ENCODE measurements at places on chromosomes 3 and 15.

GRCh38 chr15:77974098-77974414 lies 103.5 kb downstream of the TBC1D2B start:
- DNase-seq, result no peak

GRCh38 chr15:61687651-61688050 lies 372.6 kb downstream of the VPS13C start:
- DNase-seq, result no peak

GRCh38 chr15:32033186-32033890 lies 3.0 kb downstream of the CHRNA7 start:
- DNase-seq, result no peak

GRCh38 chr15:59268168-59268851 lies 61.7 kb downstream of the LDHAL6B start:
- no peak for DNase-seq

DNA sequence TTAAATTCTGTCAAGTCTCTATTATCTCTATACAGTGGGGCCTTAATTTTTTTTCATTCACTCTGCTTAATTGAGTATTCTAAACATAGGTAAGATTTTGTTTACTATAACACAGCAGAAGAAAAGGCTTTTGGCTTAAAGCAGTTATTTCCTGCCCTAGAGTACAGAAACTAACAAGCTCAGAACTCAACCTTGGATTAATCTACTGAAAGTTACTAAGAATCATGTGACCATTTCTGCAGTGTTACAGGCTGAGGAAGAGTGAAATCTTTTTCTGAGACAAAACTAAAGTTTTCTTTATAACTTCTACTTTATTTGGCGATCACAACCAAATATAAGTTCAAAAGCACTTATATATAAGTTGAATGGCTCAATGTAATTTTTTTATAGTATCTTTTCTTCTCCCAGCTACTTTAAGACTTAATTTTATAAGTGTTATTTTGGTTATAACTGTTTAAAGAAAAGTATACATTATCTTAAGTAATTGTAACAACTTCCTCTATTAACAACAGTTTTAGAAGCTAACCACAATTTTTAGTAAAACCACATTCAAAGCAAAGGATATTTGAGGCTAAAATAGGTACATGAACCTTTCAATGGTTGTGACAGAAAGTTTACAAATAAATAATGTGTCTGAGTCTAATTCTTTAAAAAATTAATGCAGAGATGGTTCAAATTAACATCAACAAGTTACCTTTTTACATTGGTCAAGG lies 240.6 kb upstream of the NAALADL2 start:
- no peak for DNase-seq

DNA sequence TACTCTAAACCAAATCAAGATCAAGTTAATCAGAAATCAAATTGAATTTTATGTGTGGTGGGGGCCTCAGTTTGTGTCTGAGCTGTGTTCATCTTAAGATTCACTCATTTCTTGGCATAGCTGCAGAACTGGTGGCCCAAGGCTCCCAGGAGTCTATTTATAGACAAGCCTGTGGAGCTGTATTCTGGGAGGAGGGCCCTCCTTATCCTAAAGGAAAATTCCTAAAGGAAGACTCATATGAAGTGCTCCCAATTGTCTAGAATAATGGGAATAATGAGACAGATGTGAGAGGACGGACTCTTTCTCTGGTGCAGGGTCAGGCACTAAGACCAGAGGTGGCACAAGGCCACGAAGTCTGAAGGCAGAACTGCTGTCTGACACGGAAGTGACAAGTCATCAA lies 38.9 kb downstream of the C3orf85 start:
- DNase-seq, result no peak

GRCh38 chr3:129958755-129959154 lies 15.8 kb upstream of the TRH start:
- DNase-seq, result no peak

GRCh38 chr15:39232512-39232911 lies 348.4 kb upstream of the THBS1 start:
- no peak for DNase-seq

- peak; percentile 97 for DNase-seq
These were observed 11.9 kb downstream of the GABRR3 start for GRCh38 chr3:98022978-98023820.

DNA sequence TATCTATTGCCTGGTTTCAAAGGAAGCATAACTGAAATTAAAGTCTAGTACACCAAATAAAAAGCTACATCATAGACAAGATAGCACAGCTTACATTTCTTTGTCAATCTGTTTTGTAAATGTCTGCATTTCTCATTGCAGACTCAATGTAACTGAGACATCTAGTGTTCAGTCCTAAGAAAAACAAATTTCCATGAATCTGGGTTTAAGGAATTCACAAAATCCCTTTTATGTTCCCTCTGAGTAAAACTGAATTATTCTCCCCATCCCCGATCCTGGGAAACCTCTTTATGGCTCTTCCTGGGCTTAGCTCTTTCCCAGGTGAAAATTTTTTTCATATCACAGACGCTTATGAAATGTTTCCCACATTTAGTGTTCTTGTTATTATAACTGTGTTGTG lies 21.6 kb upstream of the RASA2 start:
- DNase-seq, result no peak

DNA sequence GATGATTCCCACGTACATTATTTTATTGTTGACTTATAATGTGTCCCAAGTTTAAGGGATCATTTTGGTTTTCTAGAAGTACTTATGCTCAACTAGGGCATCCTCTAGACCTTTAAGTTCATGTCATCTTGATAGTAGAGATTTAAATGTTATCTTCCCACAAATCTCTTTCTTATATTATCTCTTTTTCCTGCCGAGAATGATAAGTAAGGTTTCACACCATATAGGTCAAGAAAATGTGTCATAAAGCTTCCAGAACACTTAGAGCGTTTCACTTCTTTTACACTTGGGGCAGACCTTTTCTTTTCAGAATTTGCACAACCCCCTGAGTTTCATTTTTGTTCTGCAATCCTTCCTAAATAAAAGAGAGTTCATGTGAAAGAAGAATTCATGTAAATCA lies 142.0 kb upstream of the CBLB start:
- DNase-seq, result no peak

DNA sequence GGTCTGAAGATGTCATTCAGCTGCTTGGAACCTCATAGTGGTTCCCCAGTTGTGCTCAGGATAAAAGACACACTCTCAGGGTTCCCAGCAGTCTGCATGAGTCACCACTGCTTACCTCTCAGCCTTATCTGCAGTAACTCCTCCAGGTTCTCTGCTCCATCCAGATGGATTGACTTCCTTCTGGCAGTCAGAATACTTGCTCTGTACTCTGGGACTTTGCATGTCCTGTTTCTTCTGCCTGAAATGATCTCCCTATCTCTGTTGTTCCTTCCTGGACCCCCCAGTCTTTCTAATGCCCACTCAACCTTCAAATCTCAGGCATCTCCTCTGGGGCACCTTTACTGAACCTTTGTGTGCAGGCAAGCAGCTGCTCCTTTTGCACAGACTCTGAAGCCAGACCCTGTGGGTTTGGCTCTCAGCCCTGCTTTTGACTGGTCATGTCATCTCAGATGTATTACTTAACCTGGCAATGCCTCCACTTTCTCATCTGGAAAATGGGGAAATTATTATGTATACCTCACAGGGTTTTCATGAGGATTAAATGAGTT lies 38.4 kb downstream of the ITPR1 start:
- no peak for DNase-seq

GRCh38 chr3:40167958-40168357 lies 141.5 kb upstream of the EIF1B start:
- no peak for DNase-seq

DNA sequence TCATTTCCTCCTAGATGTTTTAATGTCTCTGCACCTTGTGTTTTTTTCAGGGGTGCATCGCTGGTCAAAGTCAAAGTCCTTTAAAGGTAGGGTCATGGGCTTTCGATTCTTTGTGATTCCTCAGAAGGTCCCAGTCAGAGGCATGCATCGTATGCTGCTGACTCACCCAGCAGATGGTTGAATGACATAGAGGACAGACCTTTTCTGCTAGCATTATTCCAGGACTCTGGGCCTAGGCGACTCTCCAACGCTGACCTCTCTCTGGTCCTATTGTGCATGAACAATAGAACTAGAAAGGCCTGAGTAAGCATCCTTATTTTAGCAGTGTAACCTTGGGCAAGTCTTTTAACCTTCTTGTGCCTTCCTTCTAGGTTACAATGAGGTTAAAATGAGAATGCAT lies 75.9 kb downstream of the DGKG start:
- no peak for DNase-seq

DNA sequence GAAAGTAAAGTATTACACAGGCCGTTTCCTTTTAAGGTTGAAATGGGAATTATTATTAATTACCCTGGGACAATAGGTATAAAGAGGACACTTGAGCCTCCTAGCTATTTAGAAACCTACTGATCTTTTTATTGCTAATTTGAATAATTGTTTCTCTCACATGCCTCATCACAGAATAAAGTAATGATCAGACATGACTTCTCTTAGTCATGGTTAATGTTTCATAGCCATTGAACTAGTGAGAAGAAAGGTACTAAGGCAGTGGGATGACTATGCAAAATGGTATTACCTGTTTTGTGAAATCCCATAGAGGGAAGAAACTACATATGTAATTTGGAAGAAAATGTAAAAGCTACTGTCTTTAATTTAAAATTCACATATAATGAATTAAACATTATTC lies 85.6 kb downstream of the EPHA6 start:
- no peak for DNase-seq

GRCh38 chr15:87461631-87462030 lies 794.9 kb downstream of the NTRK3 start:
- DNase-seq, result no peak

- no peak for DNase-seq
These were observed 377.8 kb downstream of the GRM7 start for GRCh38 chr3:7238565-7239295.

DNA sequence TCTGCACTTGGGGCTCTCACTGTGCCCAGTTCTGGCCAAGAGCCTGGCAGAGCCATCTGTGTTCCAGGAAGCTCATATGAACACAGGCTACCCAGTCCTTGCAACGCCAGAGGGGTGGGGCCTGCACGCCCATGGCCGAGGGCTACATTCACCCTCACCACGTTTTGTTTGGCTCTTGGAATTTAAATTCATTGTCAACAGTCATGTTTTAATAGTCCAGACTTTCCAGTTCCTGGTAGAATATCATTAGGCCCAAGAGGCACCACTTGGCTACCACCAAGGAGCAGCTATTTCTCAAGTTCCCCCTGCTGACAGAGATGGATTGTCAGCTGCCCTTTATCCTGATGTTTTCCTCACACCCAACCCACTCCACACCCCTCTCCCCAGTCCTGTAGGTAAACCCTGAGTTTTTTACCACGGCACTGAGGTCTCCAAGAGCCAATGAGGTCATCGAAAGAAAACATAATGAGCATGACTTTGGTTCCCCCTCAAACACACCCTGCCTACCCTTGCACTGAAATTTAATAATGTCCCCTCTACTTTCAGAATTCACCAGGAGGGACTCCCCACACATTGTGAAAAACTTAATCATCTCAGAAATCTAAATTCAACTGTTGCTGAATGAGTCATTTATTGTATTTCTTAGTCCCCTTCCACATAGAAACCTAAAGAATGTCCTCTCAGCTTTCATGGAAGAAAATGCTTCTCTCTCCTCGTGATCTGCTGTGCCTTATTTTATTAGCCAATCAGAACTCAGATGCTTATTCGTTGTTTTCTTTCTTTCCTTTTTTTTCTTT lies 125.1 kb downstream of the SHQ1 start:
- DNase-seq, result no peak

- DNase-seq, result no peak
These were observed 25.7 kb downstream of the KLF13 start for GRCh38 chr15:31352339-31352751.

DNA sequence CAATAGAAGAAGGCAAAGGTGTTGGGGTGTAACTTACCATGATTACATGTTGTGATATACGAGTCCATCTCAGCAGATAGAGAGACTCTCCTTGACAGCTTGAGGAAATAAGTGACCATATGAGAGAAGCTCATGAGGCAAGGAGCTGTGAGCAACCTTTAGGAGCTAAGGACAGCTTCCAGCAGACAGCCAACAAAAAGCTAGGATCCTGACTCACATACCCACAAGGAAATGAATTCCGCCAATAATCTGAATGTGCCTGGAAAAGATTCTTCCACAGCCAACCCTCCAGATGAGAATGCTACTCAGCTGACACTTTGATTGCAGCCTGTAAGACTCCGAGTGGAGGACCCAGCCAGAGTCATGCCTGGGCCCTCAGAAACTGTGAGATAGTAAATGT lies 339.6 kb upstream of the TPRG1 start:
- no peak for DNase-seq

DNA sequence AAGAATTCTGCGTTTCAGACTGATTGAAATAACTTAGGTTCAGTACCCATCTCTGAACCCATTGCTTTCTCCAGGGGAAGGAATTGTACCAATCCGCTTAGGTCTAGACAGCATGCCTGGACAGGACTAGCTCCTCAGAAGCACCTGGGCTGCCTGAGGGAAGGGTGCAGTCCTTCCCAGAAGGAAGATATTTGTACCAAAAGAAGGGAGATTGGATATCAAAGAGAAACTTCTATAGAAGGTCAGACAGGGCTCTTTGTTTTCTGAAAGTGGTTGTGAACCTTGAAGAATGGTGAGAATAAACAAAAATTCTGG lies 133.8 kb upstream of the LRTM1 start:
- no peak for DNase-seq

DNA sequence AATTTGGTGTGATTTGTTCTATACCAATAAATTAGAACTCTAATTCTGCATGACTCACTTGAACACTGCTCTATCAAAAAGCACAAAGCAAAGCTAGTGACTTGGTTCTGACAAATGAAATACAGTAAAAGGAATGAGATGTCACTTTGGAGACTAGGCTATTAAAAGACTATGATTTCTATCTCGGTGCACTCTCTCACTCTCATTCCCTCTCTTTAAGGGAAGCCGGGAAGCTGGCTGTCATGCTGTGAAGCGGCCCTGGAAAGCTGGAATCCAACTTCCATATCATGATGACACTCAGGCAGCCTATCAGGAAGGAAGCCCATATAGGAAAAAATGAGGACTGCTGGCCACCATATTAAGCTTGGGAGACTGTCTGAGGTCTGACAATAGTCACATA lies 590.1 kb upstream of the CBLB start:
- no peak for DNase-seq

GRCh38 chr15:26295336-26296085 lies 432.4 kb upstream of the ATP10A start:
- DNase-seq, result no peak

GRCh38 chr3:171676601-171677175 lies 133.6 kb downstream of the PLD1 start:
- DNase-seq, result no peak

DNA sequence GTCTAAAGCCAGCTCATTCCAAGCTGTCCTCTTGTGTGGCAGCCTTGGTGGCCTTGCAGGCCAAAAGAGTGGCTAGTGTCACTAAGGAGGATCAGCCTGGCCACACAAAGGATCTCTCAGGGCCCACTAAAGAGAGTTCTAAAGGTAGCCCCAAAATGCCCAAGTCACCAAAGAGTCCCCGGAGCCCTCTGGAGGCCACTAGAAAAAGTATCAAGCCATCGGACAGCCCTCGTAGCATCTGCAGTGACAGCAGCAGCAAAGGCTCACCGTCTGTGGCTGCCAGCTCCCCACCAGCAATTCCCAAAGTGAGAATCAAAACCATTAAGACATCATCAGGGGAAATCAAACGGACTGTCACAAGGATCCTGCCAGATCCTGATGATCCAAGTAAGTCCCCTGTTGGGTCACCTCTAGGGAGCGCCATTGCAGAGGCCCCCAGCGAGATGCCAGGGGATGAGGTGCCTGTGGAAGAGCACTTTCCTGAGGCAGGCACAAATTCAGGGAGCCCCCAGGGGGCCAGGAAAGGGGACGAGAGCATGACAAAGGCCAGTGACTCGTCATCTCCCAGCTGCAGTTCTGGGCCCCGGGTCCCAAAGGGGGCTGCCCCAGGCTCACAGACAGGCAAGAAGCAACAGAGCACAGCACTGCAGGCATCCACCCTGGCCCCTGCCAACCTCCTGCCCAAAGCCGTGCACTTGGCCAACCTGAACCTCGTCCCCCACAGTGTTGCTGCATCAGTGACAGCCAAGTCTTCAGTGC lies 33.5 kb upstream of the ALPK3 start:
- no peak for DNase-seq
